ENCODE measurements at places on chromosomes 13 and 19.

DNA sequence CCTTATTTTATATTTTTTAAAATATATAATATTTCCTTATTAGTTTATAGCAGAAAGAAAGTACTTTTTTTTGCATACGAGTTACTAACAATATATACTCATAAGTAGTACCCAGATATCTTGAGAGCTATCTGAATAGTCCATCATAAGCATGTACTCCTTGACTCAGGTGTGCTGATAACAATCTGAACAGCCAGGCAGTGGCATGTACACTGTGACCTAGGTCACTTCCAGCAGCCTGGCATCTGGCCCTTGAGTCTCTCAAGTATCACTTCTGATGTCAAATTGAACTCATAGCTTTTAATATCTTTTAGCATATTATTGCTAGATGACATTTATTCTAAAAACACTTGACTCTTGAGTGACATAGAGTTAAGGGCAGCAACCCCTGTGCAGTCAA lies 1576.7 kb downstream of the SLITRK1 start:
- no peak for DNase-seq

DNA sequence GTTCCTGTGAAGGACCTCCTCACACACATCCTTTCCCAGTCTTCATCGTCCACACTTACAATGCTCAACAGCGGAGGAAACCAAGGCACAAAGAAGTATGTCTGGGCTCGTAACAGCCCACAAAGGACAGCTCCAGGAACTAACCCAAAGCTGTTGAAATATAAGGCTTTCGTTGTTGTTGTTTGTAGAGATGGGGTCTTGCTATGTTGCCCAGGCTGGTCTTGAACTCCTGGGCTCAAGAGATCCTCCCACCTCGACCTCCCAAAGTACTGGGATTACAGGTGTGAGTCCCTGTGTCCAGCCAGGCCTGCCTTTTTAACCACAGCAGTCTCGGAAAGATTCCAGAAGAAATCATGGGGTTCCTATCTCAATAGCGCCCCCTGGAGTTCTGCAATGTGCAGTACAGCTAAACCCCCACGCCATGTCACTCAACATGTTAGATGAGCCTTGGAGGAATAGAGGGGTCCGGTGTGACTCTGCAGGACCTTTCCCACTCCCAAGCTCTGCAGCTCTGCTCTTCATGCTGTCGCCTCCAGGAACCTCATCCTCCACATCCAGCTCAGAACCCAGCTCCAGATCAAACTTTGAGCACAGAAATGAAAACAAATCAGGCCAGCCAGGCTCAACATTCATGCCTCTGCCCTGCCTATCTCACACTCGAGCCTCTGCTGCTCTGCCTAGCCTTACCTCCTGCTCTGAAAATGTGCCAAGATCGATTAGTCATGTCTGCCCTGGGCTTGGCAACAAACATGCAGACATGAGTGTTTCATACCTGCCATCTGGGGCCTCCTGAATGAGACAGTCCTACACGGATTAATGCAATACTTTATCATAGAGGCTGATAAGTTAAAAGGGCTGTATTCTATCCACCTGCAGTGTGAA lies 7.5 kb downstream of the PLA2G4C start:
- peak; percentile 49 for DNase-seq

DNA sequence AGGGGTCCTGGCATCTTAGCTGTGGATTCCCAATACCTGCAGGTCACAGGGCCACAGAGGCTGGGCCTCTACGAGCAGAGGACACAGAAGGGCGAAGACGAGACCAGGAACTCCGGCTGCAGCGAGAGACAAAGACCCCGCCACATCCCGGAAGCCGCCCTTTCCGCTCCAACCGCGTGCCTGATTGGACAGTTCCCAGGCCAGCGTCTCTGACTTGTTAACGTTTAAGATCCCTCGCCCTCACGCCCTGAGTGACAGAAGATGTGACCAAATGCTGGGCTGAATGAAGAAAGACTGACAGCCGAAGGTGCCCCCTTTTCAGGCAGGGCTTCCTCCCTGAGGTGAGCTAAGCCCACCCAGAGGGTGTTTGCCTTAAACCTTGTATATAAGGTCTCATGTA lies at the start of gene ZNF98:
Gene ZNF98, minus strand, starts transcription at position 136 of the 400 bp plus-strand sequence. Its CDS starts 122 bp downstream, at position 14.
- no peak for DNase-seq

GRCh38 chr13:44267980-44268379 lies 105.6 kb upstream of the SERP2 start:
- no peak for DNase-seq

DNA sequence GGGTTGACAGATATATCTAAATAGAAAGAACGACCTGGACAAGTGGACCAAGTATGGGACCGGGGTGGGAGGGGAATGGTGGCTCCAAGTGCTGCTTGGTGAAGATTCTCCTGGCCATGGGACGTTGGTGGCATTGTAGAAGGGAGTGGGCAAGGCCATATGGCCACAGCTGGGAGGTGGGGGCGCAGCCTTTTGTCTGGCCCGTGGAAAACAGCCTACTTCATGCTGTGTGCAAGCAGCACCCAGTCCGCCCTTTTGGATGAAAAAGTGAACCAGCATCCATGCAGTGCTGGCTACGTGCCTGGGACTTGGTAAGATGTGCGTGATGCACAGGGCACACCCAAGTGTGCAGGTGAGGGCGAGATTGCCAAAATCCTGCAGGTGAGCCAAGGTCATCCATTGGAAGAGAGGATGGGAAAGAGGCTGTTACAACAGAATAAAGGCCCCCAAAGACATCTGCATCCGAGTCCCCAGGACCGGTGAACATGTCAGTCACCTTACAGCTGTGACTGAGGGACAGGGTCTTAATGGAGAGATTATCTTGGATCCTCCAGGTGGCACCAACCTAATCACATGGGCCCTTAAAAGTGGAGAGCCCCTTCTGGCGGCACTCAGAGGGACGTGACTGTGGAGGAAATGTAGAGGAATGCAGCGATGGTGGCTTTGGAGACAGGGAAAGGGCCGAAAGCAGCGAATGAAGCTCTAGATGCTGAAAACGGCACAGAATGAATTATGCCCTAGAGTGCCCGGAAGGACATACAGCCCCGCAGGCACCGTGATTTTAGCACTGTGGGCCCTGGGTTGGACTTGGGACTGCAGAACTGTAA lies 40.8 kb downstream of the TEX29 start:
- DNase-seq: no peak

GRCh38 chr13:73073050-73073449 lies 14.2 kb downstream of the KLF5 start:
- DNase-seq: no peak

DNA sequence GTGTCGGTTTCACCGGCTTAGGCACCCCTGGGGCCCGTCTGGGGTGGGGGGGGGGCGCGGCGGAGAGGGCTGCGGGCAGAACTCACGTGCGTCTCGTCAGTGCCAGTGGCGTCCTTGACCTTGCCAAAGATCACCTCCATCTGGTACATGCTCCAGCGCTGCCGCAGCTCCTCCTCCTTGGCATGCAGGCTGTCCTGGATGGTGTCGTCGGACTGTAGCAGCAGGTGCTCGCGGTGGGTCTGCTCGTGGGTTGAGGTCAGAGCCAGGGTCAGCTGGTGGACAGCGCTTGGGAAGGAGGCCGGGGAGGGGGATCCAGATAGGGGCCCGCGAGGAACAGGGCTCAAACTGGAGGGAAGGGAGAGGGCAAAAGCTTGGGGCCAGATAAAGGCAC lies 4.7 kb upstream of the RGL3 start:
- no peak for DNase-seq

GRCh38 chr13:23950736-23951510 lies 53.6 kb upstream of the C1QTNF9B start:
- DNase-seq: no peak

- no peak for DNase-seq
These were observed 1863.5 kb upstream of the PCDH20 start for GRCh38 chr13:63279136-63279535.

GRCh38 chr19:1074544-1075283 lies 7.7 kb downstream of the ARHGAP45 start:
- peak; percentile 86 for DNase-seq

DNA sequence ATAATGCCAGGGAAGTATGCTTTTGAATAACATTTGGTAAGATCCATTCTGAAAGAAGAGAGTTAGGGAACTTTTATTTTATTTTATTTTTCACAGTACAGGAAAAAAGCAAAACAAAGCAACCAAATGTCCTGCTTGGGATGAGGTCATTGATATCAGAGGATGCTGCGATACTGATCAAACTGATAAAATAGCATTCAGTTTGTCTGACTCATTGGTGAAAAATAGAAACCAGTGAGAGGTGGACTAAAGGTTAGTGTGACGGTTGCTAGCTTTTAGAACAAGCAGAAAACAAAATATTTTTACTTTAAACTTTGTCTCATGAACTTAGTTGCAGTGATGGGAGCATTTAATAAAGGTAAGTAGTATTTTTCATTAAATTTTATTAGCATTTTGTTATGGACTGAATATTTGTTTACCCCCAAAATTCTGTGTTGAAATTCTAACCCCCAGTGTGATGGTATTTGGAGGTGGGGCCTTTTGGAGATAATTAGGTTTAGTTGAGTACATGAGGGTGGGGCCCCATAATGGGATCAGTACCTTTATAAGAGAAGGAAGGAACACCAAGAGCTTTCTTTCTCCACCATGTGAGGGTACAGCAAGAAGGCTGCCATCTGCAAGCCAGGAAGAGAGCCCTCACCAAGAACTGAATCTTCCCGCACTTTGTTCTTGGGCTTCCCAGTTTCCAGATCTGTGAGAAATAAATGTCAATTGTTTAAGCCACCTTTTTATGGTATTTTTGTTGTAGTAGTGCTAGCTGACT lies 37.3 kb downstream of the ITGBL1 start:
- DNase-seq: no peak

DNA sequence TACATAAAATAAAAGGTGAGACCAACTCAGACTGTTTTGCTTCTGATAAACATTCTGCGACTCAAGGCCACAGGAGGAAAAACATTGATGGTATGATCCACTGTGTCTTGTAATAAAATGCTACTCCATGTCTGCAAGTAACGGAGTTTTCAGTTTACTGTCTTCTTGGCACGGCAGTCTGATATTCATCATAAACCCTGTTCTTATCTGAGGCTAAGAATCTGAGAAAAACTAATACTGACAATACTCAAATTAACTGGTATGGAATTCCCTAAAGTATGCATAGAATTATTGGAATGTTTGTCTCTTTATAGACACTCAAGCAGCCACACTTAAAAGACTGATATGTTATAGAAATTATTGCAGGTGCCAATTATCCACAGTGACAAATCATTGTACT lies 125.5 kb downstream of the TBC1D4 start:
- no peak for DNase-seq

DNA sequence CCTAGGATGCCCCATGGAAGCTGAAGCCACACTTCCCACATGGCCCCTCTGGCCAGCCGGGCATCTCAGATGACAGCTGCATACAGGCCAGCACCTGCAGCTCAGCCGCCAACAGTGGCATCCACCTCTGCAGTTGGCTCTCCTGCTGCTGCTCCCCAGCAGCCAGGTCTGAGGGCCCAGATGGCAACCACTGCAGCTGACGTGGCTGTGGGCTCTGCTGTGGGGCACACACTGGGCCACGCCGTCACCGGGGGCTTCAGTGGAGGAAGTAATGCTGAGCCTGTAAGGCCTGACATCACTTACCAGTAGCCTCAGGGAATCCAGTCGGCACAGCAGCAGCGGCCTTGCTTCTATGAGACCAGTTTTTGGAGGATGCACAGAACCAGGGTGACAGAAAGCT lies 45.3 kb upstream of the LSM14A start:
- no peak for DNase-seq

DNA sequence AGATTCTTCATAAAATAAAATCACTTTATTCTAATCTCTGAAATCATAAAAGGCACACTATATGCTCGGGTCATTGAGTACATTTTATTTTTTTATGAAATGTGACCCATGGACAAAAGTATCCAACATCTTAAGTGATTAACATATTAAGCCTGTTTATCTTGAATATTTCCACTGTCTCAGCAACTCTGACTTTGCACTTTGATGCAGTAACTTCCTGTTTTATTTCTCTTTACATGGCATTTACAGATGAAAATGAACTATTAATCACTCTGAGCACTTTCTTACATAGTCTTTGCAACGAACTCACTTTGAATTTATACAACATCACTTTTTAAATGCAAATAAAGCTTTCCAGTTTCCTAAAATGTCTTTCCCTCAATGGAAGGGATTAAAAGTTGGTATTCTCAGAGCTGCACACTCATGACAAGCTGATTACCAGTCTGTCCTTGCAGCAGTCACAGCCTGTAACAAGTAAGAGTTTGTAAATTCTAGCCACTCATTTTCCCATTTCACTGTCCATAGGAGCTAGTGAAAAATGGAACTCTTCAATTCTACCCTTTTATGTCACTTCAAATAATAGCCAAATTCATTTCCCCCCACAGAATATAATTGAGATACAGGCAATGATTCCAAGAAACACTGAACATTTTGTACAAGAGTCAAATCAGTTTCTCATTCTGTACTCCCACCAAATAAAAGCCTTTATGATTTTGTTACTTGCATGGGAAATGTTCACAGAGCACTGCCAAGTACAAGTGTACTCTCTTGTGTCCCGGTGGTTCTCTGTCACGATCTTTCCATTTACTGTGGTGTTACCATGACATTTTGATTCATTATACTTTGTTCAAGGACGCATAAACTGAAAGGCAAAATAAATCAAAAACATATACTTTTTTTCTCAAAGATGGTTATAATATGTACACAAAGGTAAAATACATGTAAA lies 1968.9 kb downstream of the PCDH9 start:
- DNase-seq: peak; percentile 9

- DNase-seq: no peak
These were observed 28.5 kb downstream of the POP4 start for GRCh38 chr19:29634423-29635130.

DNA sequence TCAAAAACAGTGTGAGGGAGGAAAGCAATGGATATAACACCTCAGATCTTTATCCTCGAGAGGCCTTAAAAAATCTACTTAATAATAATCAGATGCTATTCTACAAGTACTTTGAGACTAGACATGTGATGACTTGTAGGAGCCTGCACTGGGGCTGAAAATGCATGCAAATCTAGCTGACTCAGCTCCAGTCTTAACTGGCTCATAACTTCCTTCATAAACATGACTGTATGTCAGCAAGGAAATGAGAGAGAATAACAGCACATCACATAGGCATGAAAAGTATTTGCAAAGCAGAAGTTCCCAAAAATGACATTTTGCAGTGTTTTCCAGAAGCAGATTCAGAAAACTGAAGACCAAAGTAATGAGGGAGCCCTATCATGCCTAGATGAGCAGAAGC lies 38.1 kb downstream of the PSG5 start:
- no peak for DNase-seq

- no peak for DNase-seq
These were observed 108.3 kb downstream of the SACS start for GRCh38 chr13:23325191-23325590.

DNA sequence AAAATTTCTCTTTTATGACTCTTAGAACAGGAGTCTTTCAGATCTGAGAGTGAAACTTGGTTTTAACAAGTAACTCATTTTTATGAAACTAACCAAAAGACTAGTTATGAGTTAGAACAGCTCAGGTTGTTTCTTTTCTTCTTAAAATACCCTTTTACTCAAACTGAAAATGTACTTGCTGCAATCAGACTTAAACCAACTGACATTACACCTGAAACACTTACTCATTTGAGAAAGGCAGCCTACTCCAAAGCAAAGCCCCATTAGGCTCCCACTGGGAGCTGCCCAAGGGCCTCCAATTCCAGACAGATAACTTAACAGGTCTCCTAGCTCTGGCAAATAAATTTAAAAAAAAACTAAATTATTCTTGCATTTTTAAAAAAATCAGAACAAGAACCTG lies 3.6 kb downstream of the FOXO1 start:
- no peak for DNase-seq

GRCh38 chr13:50882816-50883435 lies 26.7 kb upstream of the RNASEH2B start:
- peak; percentile 36 for DNase-seq

GRCh38 chr19:30227661-30228112 lies 144.5 kb upstream of the ZNF536 start:
- DNase-seq: peak; percentile 62
